ENCODE measurements at places on chromosomes 1 and 21.

GRCh38 chr1:22611530-22611947 lies 24.9 kb upstream of the C1QA start:
- peak; percentile 82 for DNase-seq

- DNase-seq, result no peak
These were observed 21.6 kb upstream of the ABCA4 start for GRCh38 chr1:94142583-94142982.

DNA sequence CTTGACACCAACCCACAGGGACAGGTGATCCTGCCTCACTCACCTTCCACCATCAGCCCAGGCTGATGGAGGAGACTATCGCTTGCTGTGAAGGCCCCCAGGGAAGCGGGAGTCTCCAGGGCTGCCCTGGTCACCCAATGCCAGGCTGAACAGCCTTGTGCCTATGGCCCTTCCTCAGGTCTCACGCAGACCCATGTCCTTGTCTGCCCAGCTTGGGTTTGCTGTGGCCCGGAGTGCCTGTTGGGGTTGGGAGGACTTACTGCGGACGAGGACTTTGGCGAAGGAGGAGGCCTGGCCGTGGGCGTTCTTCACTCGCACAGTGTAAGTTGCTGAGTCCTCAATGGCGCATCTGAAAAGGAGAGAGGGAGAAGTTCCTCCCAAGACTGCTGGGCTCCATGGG lies 14.3 kb downstream of the MYOM3 start:
- DNase-seq, result no peak

GRCh38 chr1:184637664-184638240 lies 116.9 kb downstream of the EDEM3 start:
- DNase-seq, result no peak

- DNase-seq, result no peak
These were observed 56.5 kb upstream of the PLA2G4A start for GRCh38 chr1:186772228-186772627.

GRCh38 chr1:20662110-20662475 lies 924 bp upstream of the DDOST start:
- DNase-seq, result no peak

GRCh38 chr1:92085727-92086126 lies 5.6 kb downstream of the BTBD8 start:
- no peak for DNase-seq

GRCh38 chr1:235767795-235768194 lies 98.9 kb downstream of the LYST start:
- DNase-seq, result no peak

DNA sequence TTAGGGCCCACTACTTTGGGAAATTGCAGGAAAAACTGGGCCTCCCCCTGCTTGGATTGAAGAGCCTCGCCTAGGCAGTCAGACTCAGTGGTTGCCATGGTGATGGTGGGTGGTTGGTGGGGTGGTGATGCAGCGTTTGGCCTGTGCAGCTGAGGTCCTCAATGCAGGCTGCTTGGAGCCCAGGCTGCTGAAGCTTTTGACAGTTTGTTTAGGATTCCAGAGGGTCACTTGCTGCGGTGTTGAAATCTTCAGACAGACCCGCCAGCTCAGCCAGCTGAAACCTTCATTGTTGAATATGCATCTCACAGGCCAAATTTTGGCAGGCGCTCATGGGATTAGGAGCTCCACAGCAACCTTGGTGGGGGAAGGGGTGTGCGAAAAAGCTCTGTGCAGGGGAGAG lies 67.9 kb downstream of the CACNA1E start:
- DNase-seq, result peak; percentile 44

DNA sequence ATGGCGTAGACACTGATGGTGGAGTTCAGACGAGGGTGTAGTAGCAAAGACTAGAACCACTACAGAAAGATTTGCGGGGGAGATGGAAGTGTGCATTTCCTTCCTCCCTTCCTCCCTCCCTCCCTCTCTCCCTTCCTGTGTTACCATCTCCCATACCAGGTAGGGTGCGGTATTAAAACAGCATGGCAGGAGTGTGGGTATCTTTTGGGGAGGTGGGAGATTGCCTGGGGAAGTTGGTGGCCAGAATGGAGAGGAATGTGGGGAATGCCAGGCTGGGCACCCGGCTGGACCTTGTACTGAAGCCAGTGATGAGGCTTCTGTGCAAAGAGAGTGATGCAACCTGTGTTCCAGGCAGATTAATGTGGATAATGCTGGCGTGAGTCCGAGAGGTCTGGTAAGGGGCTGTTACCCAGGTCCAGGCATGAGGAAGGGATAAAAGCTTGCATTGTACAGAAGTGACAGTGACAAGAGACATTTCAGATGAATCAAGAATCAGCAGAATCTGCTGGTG lies 30.3 kb upstream of the PPP2R5A start:
- peak; percentile 67 for DNase-seq

DNA sequence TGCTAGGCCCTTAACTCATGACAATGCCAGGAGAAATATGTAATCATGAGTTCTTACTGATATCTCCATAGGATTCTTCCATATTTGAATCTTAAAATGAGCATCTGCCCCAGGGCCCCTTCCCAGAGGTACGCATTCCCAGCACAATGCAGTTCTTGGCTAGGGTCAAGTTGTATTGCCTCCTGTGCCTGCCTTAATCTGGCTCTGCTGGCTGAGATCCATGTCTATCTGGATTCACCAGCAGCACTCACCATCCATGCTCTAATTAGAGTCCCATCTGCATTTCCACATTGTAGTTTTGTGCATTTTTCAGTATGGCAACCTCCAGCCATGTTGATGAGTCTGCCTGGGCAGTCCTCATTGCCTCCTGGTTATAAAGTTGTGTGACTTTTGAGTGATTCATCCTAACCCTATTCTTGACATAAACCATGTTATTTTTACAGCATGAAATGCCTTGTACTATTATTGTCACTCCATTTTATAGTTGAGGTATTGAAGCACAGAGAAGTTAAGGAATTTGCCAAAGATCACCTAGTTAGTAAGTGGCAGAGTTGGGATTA lies 55.9 kb downstream of the CAMSAP2 start:
- no peak for DNase-seq

GRCh38 chr21:33249331-33250002 lies 16.7 kb upstream of the IL10RB start:
- no peak for DNase-seq

DNA sequence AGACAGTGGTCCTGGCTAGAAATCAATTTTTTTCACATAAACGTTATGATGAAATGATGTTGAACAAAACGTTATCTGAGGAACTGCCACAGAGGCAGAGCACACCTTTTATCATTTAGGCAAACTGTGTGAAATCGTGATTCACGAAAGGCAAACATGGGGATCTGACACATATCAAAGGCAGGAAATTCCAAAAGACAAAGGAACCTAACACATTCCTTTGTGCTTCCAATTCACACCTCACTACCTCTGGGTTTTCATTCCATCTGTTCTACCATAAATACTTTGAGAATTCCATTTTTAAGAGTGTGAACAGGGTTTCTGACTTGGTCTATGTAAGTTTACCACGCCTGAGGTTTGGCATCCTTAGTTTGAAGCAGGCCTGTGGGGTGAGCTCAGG lies 119.5 kb upstream of the KRTAP19-8 start:
- no peak for DNase-seq

- no peak for DNase-seq
These were observed 77.9 kb downstream of the DAB1 start for GRCh38 chr1:57345916-57346315.

- DNase-seq, result no peak
These were observed 26.6 kb downstream of the MSTO1 start for GRCh38 chr1:155636397-155637153.

DNA sequence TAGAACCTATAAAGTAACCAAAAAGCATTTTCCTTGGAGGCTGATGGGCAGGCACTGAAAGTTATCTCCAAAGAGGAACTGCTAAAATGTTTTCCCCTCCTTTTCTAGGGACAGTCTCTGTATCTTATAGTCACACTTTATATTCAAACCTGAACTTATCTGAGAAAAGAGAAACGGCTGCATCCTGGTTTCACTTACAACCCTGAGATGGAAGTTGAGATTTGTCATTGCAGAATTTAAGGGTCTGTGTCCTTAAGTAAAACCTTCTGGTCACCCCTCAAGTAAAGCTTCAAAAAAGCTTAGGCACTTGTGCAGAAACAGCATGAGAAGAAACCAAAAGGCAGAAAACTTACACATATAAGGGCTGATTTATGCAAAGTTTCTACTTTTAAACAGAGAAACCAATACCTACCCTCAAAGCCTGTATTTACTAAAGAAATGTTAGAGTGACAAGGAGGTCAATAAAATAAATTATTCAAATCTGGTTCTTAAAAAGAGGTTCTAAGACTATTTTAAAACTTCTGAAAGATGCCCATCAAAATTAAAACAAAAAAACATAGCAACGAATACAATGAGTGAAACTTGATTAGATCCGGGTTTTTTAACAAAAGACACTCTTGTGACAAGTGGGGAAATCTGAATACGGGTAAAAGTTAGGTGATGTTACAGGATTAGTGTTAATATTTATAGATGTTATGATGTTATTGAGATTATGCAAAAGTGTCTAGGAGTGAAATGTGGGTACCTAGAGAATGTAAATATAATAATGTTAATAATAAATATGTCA lies 9.9 kb downstream of the CD58 start:
- no peak for DNase-seq

DNA sequence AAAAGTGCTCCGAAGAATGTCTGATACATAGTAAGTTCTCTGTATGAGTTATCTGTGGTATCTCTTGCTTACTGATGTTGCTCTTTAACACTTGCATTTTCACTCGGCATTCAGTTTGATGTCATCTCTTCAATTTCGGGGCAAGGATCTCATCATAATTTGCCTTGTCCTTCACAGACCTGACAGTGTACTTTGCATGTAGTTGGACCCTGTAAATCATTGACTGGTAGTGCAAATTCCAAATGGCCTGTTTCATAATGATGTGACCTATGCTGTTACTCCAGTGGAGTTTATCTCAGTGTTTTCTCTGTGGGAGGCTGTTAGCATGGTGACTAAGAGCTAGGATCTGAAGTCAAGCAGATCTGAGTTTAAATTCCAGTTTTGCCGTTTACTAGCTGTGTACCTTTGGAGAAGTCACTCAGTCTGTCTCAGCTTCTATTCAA lies 34.2 kb upstream of the ABCD3 start:
- DNase-seq, result peak; percentile 82

GRCh38 chr1:177770096-177770495 lies 199.8 kb downstream of the SEC16B start:
- no peak for DNase-seq

DNA sequence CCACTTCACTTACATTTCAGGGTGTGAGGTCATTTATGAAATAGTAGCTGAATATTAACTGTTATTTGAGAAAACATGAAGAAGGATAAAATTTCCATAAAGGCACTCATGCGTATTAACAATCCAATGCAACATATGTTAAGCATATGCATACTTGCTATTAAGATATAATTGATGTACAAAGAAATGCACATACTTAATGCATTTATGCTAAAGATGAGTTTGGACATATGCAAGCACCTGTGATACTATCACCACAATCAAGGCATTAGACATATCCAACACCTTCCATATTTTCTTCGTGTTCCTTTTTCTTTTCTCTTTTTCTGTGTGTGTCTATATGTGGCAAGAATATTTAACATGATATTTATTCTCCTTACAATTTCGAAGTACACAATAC lies 464.8 kb upstream of the BRINP3 start:
- no peak for DNase-seq

DNA sequence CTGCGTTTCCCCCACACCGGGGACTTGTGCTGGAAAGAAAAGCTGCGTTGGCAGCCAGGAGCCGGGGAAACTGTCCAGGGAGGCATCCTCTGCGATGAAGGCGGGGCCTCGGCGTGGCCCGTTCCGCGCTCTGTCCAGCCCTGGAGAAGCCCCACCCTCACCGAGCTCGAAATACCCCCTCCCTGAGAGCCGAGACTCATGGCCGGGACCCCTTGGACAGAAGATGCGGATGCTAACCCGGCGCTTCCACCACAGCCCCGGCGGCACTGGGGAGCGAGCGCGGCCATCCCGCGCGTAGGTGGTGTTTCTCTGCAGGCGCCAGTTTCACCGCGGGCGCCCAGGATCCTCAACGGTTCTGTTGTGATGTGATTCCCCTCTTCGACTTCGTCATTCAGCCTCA lies 31.6 kb downstream of the PDE9A start:
- no peak for DNase-seq

DNA sequence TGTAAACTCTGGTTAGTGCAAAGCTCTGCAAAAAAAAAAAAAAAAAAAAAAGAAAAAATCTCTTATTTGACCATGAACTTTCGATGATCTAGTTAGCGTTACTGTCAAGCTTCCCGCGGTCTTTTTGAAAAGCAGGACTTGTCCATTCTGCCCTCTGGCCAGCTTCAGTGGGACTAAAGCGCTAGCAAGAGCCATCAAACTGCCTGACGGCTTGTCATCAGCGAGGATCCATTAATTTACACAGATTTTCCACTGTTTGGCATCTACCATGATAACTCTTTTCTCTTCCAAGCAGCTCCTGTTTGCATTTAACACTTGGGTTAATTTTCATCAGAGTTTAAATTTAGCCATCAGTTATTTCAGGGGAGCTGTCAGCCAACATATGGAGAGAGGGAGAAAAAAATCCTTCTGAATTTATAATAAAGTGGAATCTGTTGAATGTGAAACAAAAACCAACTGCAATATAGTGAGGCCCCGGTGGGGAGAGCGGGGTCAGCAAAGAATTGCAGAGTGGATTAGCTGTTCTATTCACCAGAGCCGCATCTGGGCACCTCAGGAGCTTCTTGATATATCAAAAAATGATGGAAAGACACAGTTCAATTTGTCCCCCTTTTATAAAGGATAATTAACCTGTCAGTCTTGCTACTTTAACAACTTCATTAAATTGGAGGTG lies 298.2 kb downstream of the SPATA17 start:
- DNase-seq, result no peak

DNA sequence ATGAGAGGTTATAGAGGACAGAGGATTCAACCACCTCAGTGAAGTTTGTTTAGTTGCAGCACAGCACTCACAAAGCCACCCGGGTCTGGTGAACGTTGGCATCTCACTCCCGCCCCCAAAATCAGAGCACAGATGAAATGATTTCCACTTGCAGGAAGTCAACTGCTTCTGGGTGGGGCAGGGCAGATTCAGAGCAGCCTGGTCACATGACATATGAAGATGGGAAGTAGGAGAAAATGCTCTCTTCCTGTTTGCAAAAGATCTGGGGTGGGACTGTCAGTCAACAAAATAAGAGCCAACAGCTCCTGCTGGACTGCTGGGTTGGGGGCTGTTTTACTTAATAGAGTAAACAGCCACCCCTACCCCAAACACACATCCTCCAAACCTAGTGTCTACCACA lies 43.2 kb downstream of the LRRC71 start:
- no peak for DNase-seq

GRCh38 chr1:180672505-180672904 lies 40.7 kb downstream of the XPR1 start:
- no peak for DNase-seq

GRCh38 chr1:1407636-1408318 lies 684 bp upstream of the MRPL20 start:
- DNase-seq, result peak; percentile 58

GRCh38 chr1:61626816-61627215 lies 98.1 kb downstream of the TM2D1 start:
- no peak for DNase-seq

DNA sequence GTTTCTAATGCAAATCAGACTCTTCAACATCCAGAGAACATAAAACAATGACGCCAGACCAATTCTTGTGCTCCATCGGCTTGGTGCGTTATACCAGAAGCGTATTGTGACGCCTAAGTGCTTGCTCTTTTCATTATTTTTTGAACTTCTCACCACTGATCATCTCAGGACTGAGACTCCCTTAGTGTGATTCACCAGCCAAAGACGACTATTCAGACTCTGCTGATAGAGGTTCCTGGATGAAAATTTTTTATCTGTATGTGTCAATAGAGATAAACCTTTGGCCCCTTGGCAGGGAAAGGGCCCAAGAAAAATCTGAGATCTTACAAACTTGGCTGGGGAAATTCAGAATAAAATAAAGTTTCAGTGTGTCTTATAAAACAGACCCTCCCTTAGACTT lies 856 bp upstream of the GREM2 start:
- DNase-seq, result no peak
